ENCODE measurements at places on chromosomes 12 and 14.

DNA sequence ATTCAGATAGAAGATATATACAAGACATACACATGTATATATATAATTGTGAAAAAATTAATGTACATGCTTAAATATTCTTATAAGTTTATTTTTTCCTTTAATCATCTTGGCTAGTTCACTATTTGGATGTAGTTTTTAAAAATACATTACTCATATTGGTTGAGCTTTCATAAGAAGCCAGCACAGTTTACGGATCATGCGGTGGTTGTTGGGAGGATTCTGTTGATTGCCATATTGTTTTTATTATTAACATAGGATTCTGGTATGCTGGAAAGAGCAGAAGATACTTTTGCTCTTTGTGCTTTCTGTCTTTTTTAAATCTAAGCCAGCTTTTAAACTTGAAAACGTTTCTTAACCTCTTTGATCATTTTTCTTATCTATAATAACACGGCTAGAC, 163.4 kb downstream of the OTOGL start:
- DNase-seq = no peak

DNA sequence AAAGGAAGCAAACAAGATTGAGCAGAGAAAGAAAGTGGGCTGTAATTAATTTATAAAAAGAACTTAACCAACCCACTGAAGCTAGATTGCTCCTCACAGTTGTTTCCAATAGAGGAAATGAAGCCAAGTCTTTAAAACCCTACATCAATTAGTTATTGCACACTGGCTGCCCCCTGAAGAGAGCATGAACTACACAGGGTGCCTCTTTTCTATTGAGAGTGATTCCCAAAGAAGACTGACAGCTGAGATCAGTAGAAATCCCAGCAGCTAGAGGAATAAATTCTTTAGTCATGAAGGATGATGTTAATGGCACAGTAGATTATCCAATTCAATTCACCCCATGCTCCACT, 8.6 kb upstream of the USP15 start:
- no peak for DNase-seq

DNA sequence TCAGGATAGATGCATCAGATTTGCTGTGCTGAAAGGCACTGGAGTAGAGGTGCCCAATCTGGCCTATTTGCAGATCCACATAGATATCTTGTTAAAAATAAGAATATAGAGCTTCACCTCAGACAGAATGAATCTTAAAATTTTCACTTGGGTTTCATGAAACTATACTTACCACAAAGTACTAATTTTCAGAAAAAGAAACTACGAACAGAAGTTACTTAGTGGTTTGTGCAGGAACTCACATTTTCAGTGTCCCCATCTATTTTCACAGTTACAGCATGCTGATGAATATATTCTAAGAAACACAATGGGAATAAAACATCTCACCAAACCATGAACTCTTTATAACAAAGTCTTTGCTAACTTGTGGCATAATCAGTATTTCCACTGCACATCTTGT, 449.4 kb downstream of the RERGL start:
- no peak for DNase-seq

GRCh38 chr14:62158779-62159178, 396.6 kb downstream of the SNAPC1 start:
- DNase-seq = no peak

GRCh38 chr14:95222151-95222631, 64.9 kb upstream of the DICER1 start:
- DNase-seq = no peak

GRCh38 chr14:72636094-72636493, 257.8 kb downstream of the DPF3 start:
- DNase-seq = no peak

DNA sequence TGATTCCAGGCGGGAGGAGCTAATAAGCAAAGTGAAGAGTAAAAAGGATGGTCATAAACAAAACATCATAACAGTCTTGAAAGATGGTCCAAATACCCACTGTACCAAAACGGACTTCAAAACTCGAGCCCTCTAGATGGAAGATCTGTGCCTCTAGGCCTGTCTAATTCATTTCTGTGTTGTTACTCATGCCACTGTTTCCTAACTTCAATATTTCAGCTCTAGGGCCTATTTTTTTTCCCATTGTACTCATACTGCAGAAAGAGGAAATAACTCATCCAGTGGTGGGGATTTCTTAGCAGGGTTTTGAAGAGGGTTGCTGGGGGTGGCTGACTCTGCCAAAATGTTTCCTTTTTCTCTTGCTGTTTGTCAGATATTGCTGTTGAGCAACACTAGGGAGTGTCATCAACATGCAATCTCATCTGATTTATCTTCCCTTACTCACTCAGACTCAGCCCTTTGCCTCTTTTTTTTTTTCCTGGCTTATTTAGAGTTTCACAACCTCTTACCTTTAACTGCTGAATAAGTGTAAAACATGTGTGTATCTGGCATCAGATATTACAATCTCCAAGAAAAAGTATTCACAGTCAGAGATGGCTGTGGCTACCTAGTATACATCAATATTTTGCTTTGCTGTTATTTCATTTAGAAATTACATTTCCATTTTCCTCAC, 189.6 kb downstream of the DUSP6 start:
- peak; percentile 5 for DNase-seq

- DNase-seq = no peak
Observed at GRCh38 chr14:103273745-103274615, 60.1 kb upstream of the EIF5 start.

DNA sequence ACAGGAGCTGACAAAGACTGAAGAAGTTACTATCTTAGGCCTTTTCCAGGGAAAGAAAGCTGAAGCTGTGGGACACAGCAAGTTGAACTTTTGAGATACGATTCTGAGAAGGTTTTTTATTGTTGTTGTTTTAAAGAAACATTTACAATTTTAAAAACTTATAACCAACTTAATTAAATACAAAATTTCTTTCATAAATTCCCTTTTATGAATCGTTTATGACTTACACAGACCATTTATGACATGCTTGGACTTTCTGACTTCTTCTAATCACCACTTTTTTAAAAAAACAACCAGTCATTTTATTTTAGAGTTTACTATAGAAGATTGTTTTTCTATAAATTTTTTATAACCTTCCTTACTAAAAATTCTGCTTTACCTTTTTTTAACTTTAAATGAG, 68.7 kb downstream of the DHRS2 start:
- no peak for DNase-seq

- no peak for DNase-seq
Observed at GRCh38 chr12:42382013-42382696, 56.2 kb downstream of the PPHLN1 start.

- DNase-seq = no peak
Observed at GRCh38 chr12:5503774-5504173, 71.9 kb downstream of the NTF3 start.

- DNase-seq = no peak
Observed at GRCh38 chr12:80121661-80122060, 22.3 kb downstream of the OTOGL start.

GRCh38 chr12:107079172-107080011, 14.0 kb downstream of the CRY1 start:
- no peak for DNase-seq

DNA sequence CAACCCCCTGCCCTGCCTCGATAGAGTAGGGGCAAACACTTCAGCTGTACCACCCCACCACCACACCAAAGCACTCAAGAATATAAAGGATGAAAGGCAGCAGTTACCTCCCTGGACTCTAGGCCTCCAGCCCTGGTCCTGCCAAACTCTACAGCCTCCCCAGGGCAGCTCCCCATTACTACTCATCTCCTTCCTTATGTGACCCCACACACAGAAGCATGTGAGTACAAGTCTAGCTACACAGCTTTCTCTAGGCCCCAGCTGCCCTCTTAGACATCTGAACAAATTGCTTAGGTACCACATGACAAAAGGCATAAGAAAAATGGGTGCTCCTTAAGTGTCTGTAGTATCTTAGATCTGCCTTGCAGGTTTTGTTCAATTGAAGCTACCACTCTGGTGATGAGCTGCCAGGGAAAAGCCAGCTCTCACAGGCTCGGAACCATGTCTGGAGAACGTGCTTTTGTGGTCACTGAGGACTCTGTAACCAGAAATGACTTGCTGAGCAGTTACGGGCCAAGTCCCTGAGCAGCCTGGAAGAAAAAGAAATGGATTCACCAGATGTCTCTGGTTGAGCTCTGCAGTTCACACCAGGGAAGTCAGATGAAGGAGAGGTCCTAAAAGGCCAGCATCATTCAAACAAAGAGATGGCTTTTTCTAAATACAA, 32.8 kb downstream of the FMNL3 start:
- no peak for DNase-seq

DNA sequence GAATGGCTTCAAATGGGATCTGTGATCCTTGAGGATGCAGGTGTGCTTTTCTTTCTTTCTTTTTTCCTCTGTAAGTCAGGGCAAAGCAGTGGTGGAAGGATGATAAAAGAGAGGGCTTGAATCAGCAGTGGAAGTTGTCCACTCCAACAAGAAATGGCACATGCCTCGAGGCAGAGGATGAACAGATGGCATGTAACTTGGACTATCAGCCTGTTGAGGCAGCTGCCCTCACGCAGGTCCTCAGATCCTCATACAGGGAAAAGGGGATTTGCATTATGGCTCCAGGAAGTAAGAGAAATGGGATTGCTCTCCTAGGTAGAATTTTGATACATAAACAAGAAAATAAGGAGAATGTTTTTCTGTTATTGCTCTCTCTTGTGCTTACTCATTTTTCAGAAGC, 368.0 kb downstream of the FUT8 start:
- no peak for DNase-seq

GRCh38 chr12:102728506-102729242, 188.4 kb downstream of the PAH start:
- peak; percentile 33 for DNase-seq

DNA sequence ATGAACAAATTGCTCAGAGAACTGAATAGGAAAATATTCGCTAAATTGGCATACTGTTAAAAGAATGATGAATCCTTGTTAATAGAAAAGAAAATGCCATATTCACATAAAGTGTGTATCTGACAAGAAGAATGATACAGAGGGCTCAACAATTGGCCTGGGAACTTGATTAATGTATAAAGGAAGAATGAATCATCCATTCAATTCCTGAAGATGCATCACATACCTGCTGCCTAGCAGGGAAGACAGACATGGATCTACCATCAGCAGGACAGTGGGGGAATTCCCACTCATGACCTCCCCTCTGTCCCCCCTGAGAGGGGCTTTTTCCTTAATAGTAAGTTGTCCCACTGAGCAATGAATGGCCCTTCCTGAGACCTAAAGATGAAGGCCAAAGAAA, 13.5 kb downstream of the PTPN21 start:
- DNase-seq = no peak

DNA sequence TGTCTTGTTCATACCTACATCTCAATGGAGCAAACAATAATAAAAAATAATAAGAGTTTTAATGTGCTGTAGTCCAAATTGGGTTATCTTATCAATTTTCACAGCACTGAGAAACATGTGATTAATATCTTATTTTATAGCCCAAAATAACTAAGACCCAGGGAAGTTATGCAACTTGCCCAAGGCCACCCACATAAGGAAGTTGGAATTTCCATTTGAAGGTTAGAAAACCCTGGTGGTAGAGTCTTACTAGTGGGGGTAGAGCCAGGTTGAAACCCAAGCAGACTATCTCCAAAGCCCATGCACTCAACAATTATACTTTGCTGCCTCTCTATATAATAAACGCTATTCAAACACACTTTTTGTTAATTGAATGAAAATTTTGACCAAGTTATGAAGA, 270.0 kb upstream of the CAND1 start:
- DNase-seq = no peak

DNA sequence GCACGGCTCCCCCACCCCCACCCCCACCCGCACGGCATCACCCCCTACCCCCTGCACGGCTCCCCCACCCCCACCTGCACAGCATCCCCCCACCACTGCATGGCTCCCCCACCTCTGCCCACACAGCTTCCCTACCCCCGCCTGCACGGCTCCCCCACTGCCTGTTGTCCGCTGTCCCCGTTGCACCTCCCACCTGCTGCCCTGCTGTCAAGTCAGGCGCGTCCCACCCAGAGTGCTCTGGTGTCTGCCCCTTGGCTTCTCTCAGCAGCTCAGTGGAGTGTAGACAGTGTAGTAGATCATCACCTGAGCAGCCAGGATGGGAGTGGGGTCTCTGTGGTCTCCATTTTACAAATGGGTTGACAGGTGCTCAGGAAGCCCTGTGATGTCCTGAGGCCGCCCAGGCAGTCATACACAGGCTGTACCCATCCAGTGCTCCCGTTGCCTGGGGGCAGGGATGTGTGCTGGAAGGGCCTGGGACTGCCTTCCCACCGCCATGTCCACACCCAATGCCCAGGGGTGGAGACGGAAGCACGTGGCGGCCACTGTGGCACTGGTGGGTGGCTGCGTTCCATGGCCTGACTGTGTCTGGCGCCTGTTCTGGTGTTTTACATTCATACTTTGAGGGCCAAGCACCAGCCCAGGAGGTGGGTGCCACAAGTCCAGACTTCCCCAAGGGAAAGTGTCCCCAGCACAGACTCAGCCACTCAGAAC, 32.5 kb downstream of the PACS2 start:
- no peak for DNase-seq

DNA sequence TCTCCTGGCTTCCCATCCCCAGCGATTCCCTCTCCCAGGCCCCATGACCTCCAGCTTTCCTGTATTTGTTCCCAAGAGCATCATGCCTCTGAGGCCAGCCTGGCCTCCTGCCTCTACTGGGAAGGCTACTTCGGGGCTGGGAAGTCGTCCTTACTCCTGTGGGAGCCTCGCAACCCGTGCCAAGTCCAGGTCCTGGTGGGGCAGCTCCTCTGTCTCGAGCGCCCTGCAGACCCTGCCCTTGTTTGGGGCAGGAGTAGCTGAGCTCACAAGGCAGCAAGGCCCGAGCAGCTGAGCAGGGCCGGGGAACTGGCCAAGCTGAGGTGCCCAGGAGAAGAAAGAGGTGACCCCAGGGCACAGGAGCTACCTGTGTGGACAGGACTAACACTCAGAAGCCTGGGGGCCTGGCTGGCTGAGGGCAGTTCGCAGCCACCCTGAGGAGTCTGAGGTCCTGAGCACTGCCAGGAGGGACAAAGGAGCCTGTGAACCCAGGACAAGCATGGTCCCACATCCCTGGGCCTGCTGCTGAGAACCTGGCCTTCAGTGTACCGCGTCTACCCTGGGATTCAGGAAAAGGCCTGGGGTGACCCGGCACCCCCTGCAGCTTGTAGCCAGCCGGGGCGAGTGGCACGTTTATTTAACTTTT, 14.3 kb downstream of the C12orf43 start:
- DNase-seq = no peak

DNA sequence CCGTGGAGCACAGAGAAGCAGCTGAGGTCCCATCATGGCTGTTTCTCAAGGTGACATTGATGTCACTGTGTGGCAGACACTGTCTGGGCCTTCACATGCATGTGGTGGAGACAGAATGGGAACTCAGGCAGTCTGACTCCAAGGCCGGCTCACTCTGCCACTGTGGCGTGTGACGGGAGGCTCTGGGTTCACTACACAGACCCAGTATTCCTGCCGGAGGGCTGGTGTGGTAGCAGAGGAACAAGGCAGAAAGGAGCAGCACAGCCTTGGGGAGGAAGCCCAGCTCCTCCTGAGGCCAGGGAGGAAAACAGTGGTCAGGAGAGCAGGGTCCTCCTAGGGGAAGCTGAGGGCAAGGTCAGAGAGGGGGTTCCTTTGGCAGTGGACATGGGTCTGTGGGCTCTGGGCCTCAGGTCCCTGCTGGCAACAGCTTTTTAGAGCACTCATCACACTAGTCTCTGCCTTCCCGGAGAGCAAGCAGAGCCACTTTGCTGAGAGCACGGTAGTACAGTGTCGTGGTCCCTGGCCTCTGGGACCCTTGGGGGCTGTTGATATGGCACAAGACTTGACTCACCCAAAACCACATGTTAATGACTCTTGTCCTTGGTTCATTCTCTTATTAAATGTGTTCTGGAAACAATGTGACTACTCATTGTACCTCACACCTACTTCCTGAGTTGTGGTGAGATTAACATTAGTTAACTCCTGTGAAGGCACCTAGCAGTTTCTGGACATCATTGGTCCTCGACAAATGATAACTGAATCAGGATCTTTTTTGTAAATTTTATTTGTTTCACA, 21.3 kb downstream of the DCAF4 start:
- DNase-seq = no peak

Data from GM13977 (cell line).